ENCODE measurements at places on chromosomes 2 and 18.

GRCh38 chr2:213104092-213104902 is 47.1 kb downstream of the IKZF2 start:
- no peak for DNase-seq

- no peak for DNase-seq
Observed at GRCh38 chr2:26711457-26712161, 19.1 kb downstream of the KCNK3 start.

- peak; percentile 27 for DNase-seq
Observed at GRCh38 chr2:200306931-200307723, 634 bp downstream of the SPATS2L start.

GRCh38 chr18:75544496-75544895 is 117.0 kb upstream of the SMIM21 start:
- DNase-seq: no peak

DNA sequence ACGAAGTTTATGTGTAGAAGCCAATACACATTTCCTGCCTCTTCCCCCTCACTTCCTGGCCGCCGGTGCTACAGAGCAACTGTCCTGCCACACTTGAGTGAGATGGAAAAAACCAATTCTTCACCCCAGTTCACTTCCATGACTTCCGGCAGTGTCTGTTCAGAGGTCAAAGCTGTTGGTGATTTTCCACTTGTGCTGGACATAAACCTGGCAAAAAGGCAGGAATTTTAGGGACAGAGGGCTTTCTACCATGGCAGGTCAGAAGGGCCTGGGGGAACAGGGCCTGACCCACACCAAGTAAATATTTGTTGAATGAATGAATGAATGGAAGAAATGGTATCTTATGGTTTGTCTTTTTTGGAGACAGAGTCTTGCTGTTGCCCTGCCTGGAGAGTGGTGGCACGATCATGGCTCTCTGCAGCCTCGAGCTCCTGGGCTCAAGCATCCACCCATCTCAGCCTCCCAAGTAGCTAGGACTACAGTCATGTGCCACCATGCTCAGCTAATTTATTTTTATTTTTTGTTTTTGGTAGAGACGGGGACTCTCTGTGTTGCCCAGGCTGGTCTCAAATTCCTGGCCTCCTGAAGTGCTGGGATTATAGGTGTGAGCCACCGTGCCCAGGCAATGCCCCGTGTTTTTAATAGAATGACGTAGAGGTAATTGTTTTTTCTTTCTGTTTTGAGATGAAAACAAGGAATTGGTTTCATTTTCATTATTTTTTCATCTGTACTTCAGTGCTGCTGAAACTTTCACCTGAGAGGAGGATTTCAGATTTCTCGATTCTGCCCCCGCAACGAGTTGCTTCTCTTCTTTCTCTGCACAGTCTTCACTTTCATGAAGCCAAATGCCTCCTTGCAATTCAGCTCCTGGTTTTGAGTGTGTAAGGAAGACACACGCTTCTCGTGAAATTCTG is 48.0 kb upstream of the LPIN2 start:
- no peak for DNase-seq

DNA sequence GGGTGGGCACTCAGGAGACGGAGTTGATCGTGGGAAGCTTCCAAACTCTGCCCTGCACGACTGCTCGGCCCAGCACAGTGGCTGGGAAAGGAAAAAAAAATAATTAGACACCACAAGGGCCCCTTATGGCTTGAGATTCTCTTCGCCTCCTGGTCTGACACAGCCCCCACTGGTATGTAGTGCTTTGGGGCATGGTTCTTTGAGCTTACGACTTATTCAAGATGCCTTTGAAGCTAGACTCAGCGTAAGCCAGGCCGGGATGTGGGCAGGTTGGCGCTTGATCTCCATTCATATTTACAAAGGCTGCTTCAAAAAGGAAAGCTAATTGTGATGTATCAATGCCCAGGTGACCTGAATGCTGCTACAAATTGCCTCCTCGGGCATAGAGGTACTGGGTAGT is 50.5 kb downstream of the CXCR4 start:
- no peak for DNase-seq

DNA sequence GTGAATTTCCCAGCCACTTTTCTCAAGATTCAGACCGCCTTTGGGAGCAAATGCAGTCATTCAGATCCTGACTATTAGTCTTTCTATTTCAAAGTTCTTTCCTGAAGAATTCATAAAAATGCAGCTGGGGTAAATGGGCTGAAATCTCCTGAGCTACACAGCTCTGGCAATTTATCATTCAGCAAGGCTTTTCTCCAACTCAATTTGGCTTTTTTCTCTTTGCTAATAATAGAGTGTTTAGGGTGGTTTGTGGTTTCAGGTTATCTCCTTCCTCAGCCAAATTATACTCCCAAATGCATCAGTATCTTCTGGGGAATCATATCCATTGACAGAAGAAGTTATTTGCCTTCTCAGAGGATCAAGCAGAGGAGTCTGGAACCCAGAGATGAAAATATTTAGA is 282.4 kb upstream of the SLC14A2 start:
- DNase-seq: no peak
